ENCODE measurements at places on chromosomes 6 and 20. TPM values are rescaled to one million over a fixed set of nuclear protein-coding genes. Genes with fewer than 3 reads are reported as not detected.

- H3K27me3 ChIP-seq: no peaks in the 10 kb centered on the region
- H3K36me3 ChIP-seq: no peaks in the 10 kb centered on the region
- peak overlapping the region; percentile 20 for H3K4me3 ChIP-seq
- H3K4me1 ChIP-seq: peaks cover 19% of the 10 kb centered on the region
- DNase-seq: no peak
- peak overlapping the region; percentile 92 for H3K27ac ChIP-seq
Measured at GRCh38 chr6:51300510-51300909, 481.8 kb downstream of the TFAP2B start.

DNA sequence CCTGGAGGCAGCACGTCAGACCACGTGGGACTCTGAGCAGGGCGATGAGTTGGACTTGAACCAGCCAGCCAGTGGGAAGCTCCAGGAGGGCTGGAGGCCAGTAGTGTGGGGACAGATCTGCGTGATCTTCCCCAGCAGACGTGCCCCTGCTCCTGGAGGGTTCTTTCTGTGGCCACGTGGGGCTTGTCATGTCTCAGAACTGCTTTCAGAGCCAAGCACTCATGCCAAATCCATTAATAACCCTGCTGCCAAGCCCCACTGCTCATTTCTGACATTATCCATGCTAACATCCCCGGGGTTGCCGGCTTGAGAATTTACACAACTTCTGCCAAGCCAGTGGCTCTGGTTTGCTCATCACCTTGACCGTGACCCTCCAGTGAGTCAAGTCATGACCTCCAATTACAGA lies 38.3 kb downstream of the SIRPA start:
- H3K27me3 ChIP-seq: no peaks in the 10 kb centered on the region
- peaks cover 12% of the 10 kb centered on the region for H3K36me3 ChIP-seq
- H3K27ac ChIP-seq: no peak overlapping the region
- H3K4me1 ChIP-seq: peaks cover 43% of the 10 kb centered on the region

- H3K27ac ChIP-seq: no peak overlapping the region
- H3K4me1 ChIP-seq: no peaks in the 10 kb centered on the region
- H3K27me3 ChIP-seq: peaks cover 13% of the 10 kb centered on the region
- DNase-seq: no peak
- no peaks in the 10 kb centered on the region for H3K36me3 ChIP-seq
Measured at GRCh38 chr6:155687645-155688044, 232.0 kb upstream of the NOX3 start.

GRCh38 chr6:110039981-110040383 lies 61.9 kb downstream of the GPR6 start:
- peaks cover 8% of the 10 kb centered on the region for H3K36me3 ChIP-seq
- DNase-seq: peak; percentile 47
- no peaks in the 10 kb centered on the region for H3K27me3 ChIP-seq

DNA sequence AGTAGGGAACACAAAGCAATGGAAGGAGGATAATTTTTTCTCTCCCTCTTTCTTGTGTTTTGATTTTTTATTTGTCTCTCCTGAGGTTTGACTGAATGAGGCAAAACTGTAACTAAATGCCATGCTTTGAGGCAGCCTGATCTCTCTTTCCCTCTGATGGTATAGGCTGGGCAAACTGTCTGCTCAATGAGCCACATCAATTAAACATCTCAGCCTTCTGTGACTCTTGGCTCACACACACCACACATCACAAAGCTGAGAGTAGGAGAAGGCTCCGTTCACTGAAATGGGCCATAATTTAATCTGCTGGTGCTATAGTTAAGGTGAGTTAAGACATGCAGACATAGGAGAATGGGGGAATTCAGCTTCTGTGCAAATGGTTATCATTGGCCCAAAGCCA lies 28.1 kb upstream of the SCGN start:
- no peak for DNase-seq
- H3K4me1 ChIP-seq: no peaks in the 10 kb centered on the region
- H3K27ac ChIP-seq: no peak overlapping the region
- no peaks in the 10 kb centered on the region for H3K27me3 ChIP-seq
- H3K36me3 ChIP-seq: peaks cover 10% of the 10 kb centered on the region

DNA sequence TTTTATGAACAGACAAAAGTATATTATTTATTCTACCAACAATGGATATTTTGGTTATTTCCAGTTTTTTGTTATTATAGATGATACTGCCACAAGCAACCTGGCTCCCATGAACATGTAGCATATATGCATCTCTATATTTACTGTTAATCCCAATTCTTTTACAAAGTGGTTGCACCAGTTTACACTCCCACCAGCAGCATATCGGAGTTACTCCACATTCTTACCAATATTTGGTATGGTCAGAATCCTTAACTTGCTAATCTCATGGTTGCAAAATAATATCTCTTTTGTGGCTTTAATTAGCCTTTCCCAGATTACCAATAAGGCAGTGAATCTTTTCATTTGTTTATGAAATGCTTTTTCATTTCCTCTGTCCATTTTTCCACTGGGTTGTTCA lies 137.6 kb upstream of the CDYL start:
- H3K4me3 ChIP-seq: no peak overlapping the region
- no peak for DNase-seq
- H3K27ac ChIP-seq: no peak overlapping the region
- no peaks in the 10 kb centered on the region for H3K36me3 ChIP-seq

DNA sequence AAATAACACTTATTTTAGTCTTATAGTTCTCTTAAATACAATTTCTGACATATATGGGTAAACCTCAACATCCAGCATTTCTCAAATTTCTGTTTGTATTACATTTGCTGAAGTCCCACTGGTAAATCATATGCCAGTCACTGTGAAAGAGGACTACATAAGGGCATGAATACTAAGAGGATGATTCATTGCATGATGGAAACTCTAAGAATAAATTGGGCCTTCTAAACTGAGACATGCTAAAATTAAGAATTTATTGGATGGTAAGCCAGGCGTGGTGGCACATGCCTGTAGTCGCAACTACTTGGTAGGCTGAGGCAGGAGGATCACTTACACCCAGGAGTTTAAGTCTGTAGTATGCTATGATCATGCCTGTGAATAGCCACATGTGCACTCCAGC lies 12.1 kb downstream of the DEFB123 start:
- H3K4me1 ChIP-seq: no peaks in the 10 kb centered on the region
- no peaks in the 10 kb centered on the region for H3K36me3 ChIP-seq
- no peak overlapping the region for H3K27ac ChIP-seq
- peaks cover 10% of the 10 kb centered on the region for H3K27me3 ChIP-seq

DNAH8 gene
- not detected for total RNA-seq

ADGRF1 gene
- total RNA-seq: 3.5 TPM

TRIM31 gene
- total RNA-seq: not detected

DAAM2 gene
- total RNA-seq: not detected
